ENCODE measurements at places on chromosomes 7 and 10.

DNA sequence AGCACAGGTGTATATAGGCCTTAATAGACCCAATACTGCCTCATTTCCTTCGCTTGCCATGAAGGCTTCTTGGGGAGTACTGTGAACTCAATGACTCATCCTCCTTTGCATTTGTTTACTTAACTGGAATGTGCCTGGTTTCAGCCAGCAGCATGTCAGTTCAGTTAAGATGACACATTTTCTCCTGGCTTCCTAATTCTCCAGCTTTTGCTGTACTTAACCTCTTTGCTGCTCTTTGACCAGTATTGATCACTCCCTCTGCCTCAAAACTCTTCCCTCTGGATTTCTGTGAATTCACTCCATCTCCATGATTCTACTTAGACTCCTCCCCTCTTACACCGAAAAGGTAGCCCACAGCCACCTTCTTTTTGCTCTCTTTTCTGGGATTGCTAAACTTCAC lies 135.7 kb downstream of the MAGI2 start:
- no peak for DNase-seq

- no peak for DNase-seq
Measured at GRCh38 chr7:39603924-39604323, 19.4 kb upstream of the RALA start.

GRCh38 chr10:74910241-74910975 lies 84.0 kb downstream of the KAT6B start:
- no peak for DNase-seq

- DNase-seq = no peak
Measured at GRCh38 chr10:12608761-12609160, 259.4 kb downstream of the CAMK1D start.

GRCh38 chr10:116866987-116867595 lies 17.8 kb downstream of the ENO4 start:
- DNase-seq = no peak
